ENCODE measurements at places on chromosomes 6 and 20.

DNA sequence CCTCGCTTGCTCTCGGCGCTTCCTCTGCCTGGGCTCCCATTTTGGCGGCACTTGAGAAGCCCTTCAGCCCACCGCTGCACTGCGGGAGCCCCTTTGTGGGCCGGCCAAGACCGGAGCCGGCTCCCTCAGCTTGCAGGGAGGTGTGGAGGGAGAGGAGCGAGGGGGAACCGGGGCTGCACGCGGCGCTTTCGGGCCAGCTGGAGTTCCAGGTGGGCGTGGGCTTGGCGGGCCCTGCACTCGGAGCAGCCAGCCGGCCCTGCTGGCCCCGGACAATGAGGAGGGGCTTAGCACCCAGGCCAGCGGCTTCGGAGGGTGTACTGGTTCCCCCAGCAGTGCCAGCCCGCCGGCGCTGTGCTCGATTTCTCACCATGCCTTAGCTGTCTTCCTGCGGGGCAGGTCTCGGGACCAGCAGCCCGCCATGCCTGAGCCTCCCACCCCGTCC, 10.2 kb upstream of the SRPK1 start:
- no peak for DNase-seq

GRCh38 chr6:34142061-34142998, 3.6 kb downstream of the GRM4 start:
- DNase-seq, result no peak

DNA sequence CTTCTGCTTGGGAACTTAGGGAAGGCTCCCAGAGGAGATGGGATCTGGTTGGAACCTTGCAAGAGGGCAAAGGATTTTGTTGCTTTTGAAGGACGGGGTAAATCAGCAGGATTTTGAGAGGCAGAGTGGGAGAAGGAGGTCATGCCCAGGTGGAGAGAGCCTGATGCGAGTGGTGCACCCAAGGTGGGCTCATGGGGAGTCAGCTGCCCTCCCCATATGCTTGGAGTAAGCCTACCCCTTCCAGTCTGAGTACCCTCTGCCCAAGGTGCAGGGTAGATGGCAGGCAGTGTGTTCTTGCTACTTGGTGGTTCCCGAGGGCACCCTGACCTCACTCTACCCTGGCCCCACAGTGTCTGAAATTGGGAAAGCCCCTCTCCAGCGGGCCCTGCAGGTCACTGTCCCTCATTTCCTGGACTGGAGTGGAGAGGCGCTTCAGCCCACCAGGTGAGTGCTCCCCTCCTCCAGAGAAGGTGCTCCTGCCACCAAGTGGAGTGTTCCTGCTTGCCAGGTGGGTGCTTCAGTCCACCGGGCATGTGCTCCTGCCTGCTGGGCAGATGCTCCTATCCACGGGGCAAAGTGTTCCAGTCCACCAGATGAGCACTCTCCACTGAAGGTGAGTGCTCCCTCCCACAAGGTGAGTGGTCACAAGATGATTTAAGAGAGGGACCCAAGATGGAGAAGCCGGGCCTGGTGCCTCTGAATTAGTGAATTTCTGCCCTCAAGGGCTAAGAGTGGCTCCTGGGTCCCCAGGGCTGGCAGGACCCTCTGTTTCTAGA, 3.4 kb downstream of the BPIFB2 start:
- no peak for DNase-seq

DNA sequence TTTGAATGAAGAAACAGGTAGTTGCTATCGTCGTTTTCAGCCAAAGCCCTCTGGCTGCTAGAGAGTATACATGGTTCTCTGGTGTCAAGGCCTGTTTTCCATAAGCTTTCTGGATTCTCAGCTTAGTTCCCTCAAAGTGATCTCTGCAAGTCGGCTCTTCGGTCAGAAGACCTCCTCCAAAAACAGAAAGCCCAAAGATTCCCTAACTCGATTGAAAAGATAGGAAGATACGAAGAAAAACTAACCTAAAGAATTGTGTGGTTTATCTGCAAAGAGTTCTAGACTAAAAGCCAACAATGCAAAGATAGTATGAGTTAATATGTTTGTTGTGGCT, 545 bp upstream of the ASCC3 start:
- DNase-seq, result no peak

DNA sequence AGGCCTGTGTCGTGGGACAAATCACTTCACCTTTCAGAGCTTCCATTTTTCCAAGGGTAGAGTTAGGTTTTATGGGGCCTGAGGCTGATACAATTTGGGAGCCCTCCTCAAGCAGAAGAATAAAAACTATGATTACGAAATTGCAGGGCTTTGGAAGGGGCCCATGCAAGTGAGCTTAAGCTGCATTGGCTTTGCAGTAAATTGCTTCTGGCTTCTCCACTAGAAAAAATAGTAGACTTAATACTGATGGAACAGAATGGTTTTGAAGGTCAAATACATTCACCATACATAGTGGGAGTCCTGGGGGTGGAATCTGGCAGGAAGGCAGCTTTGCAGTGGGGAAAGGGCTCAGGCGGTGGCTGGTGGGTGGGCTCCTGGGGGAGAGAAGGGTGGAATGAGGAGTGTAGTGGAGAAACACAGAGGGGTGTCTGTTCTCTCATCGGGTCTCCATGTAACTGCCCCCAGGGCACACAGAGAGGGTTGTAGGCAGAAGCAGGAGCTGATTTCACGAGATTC, 55.9 kb upstream of the RNF24 start:
- DNase-seq, result no peak
